Stimulated activated CD4-positive, alpha-beta T cell treated with anti-CD3 and anti-CD28 coated beads, Interleukin-1b, Interleukin-23, amount 100 ng/mL, for 1 hour (primary cell): ENCODE measurements at places on chromosomes 7 and 10.

GRCh38 chr7:81183326-81183725 is 264.5 kb upstream of the SEMA3C start:
- no peak for DNase-seq

DNA sequence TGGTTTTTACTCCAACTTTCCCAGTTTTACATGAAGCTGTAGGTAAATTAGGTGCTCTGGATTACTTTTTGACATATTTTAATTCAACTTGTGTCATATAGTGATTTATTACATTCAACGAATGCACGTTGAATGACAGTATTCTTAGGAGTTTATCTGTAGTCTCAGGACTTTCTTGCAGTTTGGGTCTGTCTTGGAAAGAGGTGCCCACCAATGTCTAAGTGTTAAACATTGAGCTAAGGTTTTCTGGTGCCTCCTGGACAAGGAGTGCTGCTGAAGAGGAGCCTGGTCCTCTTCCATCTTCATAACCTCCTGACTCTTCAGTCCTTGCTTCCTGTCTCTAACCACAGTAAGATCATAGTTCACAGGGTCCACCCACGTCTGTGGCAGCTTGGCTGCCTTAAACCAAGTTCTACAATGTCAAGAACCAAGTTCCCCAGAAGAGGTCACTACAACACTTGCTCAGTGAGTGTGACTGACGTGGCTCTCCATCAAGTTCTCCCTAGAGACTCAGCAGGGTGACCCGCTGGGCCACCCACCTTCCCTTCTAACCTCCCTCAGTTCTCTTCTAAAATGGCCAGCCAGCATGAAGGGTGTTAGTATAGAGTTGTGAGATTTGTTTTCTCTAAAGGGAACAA is 6.1 kb downstream of the NPY start:
- no peak for DNase-seq

- DNase-seq, result no peak
These were observed 111.0 kb downstream of the LRRTM3 start for GRCh38 chr10:67036808-67037207.

DNA sequence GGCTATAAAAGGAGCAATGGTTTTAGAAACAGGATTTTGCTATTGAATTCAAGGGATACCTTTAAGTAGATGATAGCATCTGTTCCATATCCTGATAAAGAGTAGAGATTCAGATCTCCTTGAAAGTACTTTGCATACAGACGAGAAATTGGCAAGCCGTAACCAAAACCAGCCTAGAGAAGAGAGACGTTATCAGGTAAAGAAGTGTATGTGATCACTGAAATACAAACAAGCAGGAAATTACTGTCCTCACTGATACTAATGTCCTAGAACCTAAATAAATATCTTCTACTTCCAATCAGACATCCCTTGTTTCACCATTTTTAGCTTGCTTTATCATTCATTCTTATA is 9.4 kb downstream of the PDK4 start:
- no peak for DNase-seq

GRCh38 chr10:17708821-17709220 is 43.2 kb upstream of the TMEM236 start:
- DNase-seq, result no peak

DNA sequence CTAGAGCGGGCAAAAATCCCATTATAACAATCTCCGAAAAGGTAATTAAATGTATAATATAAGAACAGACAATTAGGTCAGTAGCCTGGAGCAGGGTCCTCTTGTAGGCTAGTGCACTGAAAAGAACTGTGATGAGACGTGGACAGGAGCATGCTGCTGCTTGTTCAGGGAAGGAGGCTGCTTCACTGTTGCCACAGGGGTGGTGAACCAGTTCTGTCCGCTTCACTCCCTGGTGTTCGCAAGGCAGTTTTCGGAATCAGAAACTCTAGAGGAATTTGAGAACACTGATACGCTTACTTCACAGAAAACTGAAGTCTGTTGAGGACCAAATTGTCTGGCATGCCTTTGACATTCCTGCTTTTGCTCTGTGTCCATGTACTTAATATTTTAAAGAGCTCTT is 17.4 kb downstream of the ZNRF2 start:
- DNase-seq, result no peak

GRCh38 chr7:101996131-101996691 is 178.8 kb downstream of the CUX1 start:
- no peak for DNase-seq

GRCh38 chr10:53045315-53045714 is 272.7 kb upstream of the MBL2 start:
- no peak for DNase-seq
